ENCODE measurements at places on chromosomes 12 and 14. TPM values are rescaled to one million over a fixed set of nuclear protein-coding genes. Genes with fewer than 3 reads are reported as not detected.

Gene NKX2-1
- not detected for total RNA-seq

Gene ALG10B
- total RNA-seq = 8.0 TPM

Gene SPATA7
- 31.6 TPM for total RNA-seq

Gene ZC2HC1C
- total RNA-seq = 1.3 TPM

Gene IL26
- total RNA-seq = not detected

- DNase-seq = no peak
These were observed 381.0 kb downstream of the SNAPC1 start for GRCh38 chr14:62143245-62143644.

GRCh38 chr14:71607056-71607455, 325.2 kb upstream of the RGS6 start:
- no peak for DNase-seq

- DNase-seq = no peak
These were observed 53.7 kb downstream of the ERC1 start for GRCh38 chr12:1044696-1045095.

- peak; percentile 27 for DNase-seq
These were observed 35.5 kb upstream of the TSPAN9 start for GRCh38 chr12:3041558-3042164.

DNA sequence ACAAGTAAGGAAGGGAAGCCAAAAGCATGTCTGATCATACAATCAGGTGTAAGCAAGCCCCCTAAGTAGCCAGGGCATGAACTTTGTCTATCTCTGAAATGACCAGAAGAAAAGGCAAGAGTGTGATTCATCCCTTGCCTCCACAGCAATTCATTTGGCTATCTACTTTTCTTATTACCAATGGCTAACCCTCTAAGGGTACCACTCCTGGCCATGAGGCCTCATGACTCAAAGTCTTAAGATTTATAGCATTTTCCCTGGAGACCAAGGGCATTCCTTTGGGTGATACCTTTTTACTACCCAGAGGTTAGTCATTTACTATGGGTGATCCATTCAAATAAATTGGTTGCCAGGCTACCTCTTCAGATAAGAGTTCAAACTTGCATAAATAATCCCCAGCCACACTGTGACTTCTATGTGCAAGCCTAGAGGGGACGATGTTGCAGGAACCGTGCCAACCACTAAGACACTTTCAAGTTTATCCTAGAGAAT, 1.5 kb upstream of the LGALS3 start:
- no peak for DNase-seq

DNA sequence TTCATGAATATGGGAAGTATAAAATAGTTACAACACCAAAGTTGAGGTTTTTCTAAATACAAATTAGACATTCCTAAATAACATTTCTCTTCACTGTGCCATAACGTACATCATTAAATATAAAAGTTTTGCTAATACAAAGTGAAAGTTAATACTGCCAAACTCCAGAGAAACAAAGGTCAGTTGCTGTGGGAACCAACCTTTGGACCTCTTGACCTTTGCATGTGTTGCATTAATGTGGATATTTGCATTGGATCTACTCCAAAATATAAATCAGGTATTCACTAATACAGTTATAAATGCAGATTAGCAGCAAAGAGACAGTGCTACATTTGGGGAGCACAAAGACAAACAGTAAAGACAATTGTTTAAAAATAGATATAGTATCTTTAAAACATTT, 366.0 kb upstream of the USP15 start:
- DNase-seq = no peak

DNA sequence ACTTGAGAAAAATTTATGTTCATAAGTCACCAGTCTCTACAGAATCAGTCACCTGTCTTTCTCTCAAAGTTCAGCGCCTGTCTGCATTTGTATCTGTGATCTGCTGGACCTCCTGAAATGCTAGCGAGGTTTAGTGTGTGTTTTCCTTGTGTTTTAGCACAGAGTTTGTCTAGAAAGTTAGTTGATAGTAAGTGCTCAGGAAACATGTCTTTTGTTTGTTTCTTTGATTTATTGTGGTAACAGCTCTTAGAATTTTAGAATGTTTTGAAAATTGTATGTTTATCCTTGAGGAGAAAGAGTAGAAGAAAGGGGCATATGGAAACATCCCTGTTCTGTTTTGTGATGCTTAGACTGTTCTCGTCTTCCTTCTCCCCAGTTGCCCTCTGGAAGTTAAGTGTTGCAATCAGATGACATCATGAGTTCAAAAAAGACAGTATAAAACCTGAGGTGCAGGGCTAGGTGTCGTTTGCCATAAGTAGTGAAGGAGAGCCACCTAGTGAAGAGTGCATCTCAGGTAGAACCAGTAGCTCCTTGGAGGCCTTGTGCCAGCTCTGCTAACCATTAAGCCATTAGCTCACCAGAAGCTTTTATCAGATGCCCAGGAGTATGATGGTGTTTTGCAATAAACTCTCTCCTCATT, 44.8 kb downstream of the FBXW8 start:
- no peak for DNase-seq

GRCh38 chr12:102023343-102023930, 38.4 kb downstream of the WASHC3 start:
- no peak for DNase-seq

- no peak for DNase-seq
These were observed at the start of gene TAS2R8 for GRCh38 chr12:10807186-10807585. Gene TAS2R8, minus strand, starts transcription at chr12:10807286. Its CDS starts 306 bp downstream, at chr12:10806980.

GRCh38 chr12:52231305-52232202, 1.5 kb upstream of the KRT7 start:
- no peak for DNase-seq

DNA sequence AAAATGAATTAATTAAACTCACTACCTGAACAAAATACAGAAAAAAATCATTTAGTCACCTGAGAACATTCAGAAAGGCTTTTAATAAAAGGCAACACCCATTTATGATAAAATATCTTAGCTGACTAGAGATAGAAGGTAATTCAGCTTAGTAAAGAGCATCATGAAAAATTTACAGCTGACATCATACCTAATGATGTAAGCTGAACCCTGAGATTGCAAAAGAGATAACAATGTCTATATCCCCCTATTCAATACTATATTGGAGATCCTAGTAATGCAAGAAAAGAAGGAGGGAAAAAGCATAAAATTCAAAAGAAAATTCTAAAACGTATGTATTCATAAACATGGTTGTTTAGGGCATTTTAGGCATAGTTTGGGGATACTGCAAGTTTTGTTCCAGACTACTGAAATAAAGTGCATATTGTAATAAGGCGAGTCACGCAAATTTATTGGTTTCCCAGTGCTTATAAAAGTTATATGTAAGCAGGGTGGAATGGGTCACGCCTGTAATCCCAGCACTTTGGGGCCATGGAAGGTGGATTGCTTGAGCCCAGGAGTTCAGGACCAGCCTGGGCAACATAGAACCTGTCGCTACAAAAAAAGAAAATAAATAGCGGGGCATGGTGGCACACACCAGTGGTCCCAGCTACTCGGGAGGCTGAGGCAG, 292.0 kb downstream of the FBXL14 start:
- no peak for DNase-seq

GRCh38 chr14:24042746-24043145, 9.1 kb upstream of the CARMIL3 start:
- DNase-seq = no peak

DNA sequence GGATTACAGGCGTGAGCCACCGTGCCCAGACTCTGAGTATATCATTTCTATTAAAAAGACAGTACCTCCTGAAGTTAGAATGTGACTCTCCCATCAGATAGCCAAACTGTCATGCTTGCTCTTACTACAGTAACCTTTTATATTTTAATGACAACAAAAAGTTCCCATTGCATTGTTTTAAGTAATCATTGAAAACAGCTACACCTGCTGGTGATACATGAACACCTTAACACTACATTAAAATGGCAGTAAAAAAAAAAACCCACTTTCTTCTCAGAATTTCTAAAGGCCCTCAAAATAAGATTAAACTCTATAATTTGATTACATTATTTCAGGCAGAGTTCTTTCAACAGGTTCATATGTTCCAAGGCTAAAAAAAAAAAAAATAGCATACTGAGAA, 76.7 kb downstream of the SH2B3 start:
- no peak for DNase-seq

- DNase-seq = no peak
These were observed 198.3 kb upstream of the OTX2 start for GRCh38 chr14:57008534-57008933.

- no peak for DNase-seq
These were observed 85.3 kb upstream of the OVCH1 start for GRCh38 chr12:29582677-29583272.

GRCh38 chr12:25347716-25348592, 97.2 kb upstream of the KRAS start:
- DNase-seq = no peak
